ENCODE measurements at places on chromosomes 1 and 21.

GRCh38 chr1:89347296-89347695 lies 16.6 kb upstream of the GBP6 start:
- no peak for DNase-seq

- no peak for DNase-seq
Observed at GRCh38 chr1:85570446-85571180, 9.9 kb upstream of the CCN1 start.

- DNase-seq: peak; percentile 49
Observed at GRCh38 chr1:201877877-201878401, 10.8 kb upstream of the SHISA4 start.

DNA sequence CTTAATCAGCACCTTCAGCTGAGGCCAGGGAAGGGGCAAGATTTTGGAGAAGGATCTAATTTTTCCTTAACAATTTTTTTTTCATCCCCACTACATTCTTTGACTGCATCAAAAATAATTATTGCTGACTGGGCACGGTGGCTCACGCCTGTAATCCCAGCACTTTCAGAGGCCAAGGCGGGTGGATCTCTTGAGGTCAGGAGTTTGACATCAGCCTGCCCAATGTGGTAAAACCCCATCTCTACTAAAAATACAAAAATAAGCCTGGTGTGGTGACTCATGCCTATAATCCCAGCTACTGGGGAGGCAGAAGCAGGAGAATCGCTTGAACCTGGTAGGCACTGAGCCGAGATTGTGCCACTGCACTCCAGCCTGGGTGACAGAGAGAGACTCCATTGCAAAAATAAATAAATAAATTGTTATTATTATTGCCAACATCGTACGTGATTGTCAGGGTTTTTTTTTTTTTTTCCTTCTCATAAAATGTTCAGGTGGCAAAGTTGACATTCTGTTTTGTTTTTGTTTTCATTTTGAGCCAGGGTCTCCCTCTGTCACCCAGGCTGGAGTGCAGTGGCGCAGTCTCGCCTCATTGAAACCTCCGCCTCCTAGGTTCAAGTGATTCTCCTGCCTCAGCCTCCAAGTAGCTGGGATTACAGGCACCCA lies 37.3 kb upstream of the MORC3 start:
- DNase-seq: no peak

DNA sequence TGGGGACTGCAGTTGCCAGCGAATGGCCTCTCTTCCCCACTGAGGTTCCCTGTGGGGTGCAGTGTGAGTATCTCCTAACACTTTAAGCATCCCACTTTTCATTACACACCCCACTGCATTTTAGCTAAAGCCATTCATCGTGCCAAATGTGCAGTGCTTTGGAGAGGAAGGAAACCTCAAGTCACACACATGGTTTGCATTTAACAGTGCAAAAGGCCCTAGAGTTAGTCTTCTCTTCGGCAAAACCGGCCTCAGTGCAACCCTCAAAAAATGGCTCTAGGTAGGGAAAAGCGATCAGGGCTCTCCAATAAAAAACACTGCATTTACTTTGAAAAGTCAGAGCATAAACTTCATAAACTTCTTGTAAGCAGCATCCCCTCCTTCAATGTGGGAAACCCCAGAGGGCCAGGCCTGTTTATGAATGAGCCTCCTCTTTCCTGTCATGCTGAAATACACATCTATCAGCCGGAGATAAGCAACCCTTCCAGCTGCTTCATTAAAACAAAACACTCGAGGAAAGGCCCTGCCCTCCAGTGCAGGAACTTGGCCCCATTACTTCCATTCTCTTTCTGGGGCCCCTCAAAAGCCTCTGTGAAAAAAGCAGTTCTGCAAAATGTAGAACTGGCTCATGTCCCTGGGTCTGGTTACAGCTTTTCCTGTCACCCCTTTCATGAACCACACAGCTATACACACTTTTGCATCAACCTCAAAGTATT lies 184.0 kb downstream of the CDC7 start:
- peak; percentile 88 for DNase-seq

- DNase-seq: no peak
Observed at GRCh38 chr1:37725851-37726613, 33.7 kb downstream of the CDCA8 start.

DNA sequence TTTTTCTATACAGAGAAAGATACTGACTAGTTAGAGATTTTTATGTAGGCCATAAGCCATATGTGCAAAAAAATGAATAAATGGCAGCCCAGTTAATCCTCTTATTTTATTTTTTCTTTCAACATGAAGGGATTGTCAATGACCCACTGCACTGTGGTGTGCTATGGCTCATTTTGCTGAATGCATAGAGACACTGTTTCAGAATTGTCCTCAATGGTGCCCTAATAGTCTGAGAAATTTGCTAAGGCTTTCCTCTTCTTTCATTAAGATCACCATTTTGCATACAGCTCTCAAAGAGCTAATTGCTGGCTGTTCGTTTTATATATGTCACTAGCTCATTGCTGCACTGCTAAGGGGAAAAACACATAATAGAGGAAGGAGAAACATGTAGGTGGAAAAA lies 189.5 kb downstream of the SLC44A5 start:
- no peak for DNase-seq

- peak; percentile 81 for DNase-seq
Observed at GRCh38 chr1:159798893-159799292, 3.3 kb upstream of the FCRL6 start.

DNA sequence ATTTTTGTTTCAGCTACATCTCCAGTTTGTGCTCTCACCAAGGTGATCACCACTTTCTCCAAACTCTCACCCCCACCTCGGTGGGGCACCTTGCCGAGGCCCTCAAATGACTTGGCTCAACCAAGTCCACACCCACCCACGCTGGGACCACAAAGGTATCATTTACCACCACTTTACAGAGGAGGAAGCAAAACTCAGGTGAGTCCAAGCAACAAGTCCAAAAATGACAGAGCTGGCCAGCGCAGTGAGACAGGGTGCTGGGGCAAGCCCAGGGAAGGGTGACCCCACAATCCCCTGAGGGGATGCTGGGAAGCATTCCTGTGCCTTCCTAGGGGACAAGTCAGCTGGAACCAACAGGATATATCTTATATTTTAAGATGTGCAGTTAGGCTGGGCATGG lies 24.7 kb downstream of the SSBP3 start:
- no peak for DNase-seq

GRCh38 chr1:196361112-196361714 lies 247.0 kb downstream of the KCNT2 start:
- no peak for DNase-seq

GRCh38 chr1:183893561-183894289 lies 88.8 kb downstream of the RGL1 start:
- no peak for DNase-seq

- DNase-seq: no peak
Observed at GRCh38 chr1:115606305-115606704, 35.5 kb upstream of the VANGL1 start.

DNA sequence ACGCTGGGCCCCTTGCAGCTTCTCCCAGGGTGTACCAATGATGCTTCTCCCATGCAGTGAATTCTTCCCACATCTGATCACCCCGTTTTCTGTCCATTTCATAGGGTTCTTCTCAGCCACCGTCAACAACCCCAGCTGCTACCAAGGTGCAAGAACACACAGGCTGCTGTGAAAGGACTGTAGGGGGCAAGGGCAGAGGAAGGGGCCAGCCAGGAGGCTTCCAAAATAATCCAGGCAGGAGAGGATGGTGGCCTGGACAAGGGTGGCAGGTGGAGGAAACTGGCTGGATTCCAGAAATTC lies 113.3 kb upstream of the WNT4 start:
- DNase-seq: no peak

GRCh38 chr1:34199927-34200326 lies 23.2 kb downstream of the C1orf94 start:
- no peak for DNase-seq

- DNase-seq: peak; percentile 20
Observed at GRCh38 chr1:193629875-193630274, 443.5 kb upstream of the B3GALT2 start.

- no peak for DNase-seq
Observed at GRCh38 chr1:221778535-221779142, 36.8 kb upstream of the DUSP10 start.

GRCh38 chr1:80582980-80583379 lies 1217.8 kb upstream of the ADGRL2 start:
- DNase-seq: no peak

GRCh38 chr1:209802780-209803152 lies 3.2 kb downstream of the IRF6 start:
- DNase-seq: no peak

- no peak for DNase-seq
Observed at GRCh38 chr1:243397613-243398321, 141.9 kb downstream of the SDCCAG8 start.

DNA sequence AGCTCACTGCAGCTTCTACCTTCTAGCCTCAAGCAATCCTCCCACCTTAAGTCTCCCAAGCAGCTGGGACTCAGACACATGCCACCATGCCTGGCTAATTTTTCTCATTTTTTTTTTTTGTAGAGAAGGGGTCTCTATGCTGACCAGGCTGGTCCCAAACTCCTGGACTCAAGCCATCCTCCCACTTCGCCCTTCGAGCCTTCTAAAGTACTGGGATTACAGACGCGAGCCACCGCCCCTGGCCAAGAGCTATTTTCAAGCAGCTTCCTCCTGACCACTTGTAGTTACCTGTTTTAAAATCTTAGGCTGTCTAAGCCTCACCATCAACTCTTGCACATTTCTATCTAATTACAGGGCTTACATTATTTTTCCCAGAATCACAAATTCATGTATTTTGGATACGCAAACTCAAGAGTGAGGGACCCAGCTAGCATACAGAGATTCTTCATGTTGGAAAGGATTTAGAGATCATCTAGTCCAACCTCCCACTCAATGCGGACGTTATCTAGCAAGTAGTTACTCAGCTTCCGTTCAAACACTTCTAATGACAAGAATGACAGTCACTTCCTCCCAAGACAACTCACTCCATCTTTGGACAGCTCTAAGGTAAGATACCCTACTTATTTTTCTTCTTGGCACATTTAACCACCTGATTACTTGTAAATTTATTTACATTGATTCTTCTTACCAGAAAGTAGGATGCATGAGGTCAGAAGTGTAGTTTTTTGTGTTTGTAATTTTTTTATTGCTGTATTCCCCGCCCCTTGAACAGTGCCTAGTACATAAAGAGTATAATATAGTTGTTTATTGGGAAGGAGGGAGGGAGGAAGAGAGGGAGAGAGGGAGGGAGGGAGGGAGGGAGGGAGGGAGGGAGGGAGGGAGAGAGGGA lies 65.4 kb downstream of the LUZP1 start:
- DNase-seq: no peak

DNA sequence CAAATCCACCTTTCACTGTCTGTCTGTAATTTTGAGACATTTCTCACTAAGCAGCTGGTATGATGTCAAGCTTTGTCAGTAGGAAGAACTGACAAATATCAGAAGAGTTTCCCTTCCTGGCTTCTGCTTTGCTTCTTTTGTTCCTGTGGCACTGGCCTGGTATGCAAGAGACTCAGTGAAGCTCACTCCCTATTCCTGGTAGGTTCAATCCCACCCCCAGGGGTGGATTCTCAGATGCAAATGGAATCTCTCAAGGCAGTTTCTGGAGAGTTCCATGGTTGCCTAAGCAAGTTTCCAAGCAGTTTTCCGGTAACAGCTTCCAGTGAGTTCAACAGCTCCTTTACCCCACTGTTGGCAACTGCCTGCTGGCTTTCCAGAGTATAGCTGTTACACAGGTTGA lies 683.4 kb downstream of the PTPRC start:
- DNase-seq: peak; percentile 48

DNA sequence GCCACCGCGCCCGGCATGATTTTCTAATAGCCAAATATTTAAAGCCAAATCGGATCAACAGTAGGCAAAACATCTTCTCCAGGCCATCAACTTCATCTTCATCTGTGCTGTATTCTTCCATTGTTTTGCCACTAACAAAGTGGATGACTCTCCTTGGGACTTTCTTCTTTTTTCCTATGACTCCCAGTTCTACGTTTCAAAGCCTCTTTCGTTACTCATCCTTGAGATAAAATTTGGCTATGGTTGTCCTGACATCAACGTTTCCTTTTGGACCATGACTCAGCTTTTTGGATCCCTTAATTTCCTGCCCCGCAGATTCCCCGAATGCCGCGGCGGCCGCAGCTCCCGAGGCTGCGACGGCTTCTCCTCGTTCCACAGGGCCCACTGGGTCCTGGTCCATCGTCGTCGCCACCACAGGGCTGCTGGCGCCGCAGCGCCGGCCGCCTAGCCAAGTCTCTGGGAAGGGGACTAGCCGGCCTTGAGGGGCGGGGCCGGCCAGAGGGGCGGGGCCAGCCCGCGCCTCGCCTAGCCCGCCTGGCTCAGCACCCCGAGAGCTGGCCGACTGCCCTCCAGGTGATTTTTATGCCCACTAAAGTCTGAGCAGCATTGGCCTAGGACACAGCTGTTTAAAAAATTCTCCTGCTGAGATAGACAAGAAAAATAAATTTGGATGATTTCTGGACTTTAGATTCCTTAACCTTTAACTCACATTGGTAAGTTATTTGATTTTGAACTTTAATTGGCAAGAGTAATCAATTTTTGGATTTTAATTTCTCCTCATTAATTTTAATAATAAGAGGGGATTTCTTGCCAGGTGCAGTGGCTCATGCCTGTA lies 93.9 kb downstream of the ADCY10 start:
- peak; percentile 83 for DNase-seq

DNA sequence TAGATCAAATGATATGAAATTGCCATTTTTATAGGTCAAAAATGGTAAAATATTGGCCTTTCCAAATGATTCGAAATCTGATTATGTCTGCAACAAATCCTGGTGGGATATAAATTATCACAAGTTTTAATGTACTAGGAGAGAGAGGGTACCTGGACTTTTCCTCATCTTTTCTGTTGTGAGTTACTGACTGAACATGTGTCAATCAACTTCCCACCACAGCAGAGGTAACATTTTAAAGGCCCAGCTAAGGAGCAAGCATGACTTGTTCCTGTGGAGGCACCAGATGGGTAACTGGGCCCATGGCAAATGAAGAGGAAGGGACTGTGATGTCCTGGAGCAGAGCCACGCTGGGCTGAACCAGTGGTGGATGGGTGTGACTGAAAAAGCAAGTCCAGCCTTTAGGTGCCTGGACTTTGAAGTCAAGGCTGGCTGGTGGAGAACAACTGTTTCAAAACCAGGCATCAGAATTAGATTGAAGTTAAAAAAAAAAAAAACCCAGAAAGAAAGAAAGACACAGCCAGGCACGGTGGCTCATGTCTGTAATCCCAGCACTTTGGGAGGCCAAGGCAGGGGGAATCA lies 6.6 kb downstream of the MR1 start:
- no peak for DNase-seq

DNA sequence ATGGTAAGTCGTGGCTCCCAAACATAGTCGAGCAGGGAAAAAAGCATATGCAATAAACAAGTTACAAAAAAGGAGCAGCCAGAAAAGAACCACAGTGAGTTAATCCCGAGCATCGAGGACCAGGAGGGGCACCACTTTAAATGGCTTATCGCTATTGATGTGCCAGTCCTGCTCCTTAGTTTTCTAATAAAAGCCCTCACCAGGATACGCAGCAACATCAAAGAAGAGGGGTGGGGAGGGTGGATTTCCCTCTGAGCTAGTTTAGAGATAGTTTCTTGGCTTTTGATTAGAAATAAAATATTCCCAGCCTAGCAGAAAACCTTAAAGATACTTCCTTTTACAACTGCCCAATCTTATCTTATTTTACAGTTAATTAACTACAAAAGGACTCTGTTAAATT lies 170.4 kb downstream of the GABPA start:
- DNase-seq: no peak

GRCh38 chr1:150072959-150073358 lies 5.4 kb downstream of the VPS45 start:
- DNase-seq: peak; percentile 40
